ENCODE measurements at places on chromosomes 5 and 9. TPM values are rescaled to one million over a fixed set of nuclear protein-coding genes. Genes with fewer than 3 reads are reported as not detected.

PGM5 gene
- 2.0 TPM for total RNA-seq

FBXO10 gene
- total RNA-seq, result 12.0 TPM

SPATA6L gene
- 0.43 TPM for total RNA-seq

CCDC183 gene
- 0.22 TPM for total RNA-seq

IL5 gene
- not detected for total RNA-seq

LCN12 gene
- not detected for total RNA-seq

C9orf50 gene
- total RNA-seq, result not detected

LCP2 gene
- not detected for total RNA-seq

SPINK7 gene
- total RNA-seq, result not detected

CLK4 gene
- total RNA-seq, result 27.5 TPM

SH3GL2 gene
- total RNA-seq, result 0.72 TPM

CARD6 gene
- 11.6 TPM for total RNA-seq

ADAMTS12 gene
- total RNA-seq, result 135 TPM

PTGR1 gene
- total RNA-seq, result 60.3 TPM

TMEM252 gene
- not detected for total RNA-seq

PITX1 gene
- total RNA-seq, result 76.3 TPM

SLC34A1 gene
- not detected for total RNA-seq

SPOUT1 gene
- 11.2 TPM for total RNA-seq

PFN3 gene
- not detected for total RNA-seq

DHFR gene
- total RNA-seq, result 6.1 TPM

IFNA10 gene
- total RNA-seq, result not detected

AGGF1 gene
- 18.6 TPM for total RNA-seq

SH3TC2 gene
- total RNA-seq, result 10.6 TPM

FOXI1 gene
- total RNA-seq, result not detected

ABLIM3 gene
- 71.4 TPM for total RNA-seq

SPDL1 gene
- 102 TPM for total RNA-seq

IFNA21 gene
- not detected for total RNA-seq

SLC27A6 gene
- total RNA-seq, result 0.57 TPM

BHMT2 gene
- total RNA-seq, result 1.1 TPM

ADGRD2 gene
- total RNA-seq, result not detected

RUSC2 gene
- 46.4 TPM for total RNA-seq

DND1 gene
- 0.44 TPM for total RNA-seq

MAML1 gene
- total RNA-seq, result 16.2 TPM

Data from placental pericyte (primary cell).